ENCODE measurements at places on chromosomes 6 and 20.

DNA sequence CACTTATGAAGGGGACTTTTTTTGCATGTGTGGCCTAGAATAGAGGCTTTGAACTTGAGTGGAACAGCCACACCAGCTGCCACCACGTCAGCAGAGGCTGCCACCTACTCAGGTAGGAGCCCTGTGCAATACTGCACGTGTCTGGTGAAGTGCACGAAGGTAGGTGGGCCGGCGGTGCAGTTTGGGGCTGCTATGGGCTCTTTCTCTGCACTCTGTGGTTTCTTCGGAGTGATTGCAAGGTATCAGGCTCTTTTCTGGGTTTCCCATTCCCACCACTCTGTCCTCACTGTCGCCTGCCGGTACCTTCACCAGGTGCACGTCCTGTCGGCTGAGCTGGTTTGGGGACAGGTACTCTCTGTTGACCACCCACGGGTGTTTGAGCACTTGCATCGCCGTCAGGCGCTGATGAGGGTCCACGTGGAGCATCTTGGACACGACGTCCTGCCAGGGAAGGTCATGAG is 30.8 kb upstream of the MPC1 start:
- DNase-seq, result no peak

DNA sequence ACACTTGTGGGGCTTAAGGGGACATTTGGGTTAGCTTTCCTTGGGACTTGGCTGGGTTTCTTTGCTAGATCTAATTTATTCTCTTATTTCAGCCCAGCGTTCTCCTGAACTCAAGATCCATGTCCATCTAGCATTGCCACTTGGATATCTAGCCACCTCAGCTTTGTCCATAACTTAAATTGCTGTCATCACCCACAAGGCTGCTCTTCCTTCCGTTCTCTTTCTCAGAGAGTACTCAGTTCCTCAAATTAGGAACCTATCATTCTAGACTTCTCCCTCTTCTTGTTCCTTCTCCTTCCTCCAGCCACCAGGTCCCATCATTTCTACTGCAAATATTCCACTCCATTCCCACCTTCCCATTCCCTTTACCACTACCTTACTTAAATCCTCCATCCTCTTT is 4.3 kb downstream of the SMIM26 start:
- DNase-seq, result no peak

DNA sequence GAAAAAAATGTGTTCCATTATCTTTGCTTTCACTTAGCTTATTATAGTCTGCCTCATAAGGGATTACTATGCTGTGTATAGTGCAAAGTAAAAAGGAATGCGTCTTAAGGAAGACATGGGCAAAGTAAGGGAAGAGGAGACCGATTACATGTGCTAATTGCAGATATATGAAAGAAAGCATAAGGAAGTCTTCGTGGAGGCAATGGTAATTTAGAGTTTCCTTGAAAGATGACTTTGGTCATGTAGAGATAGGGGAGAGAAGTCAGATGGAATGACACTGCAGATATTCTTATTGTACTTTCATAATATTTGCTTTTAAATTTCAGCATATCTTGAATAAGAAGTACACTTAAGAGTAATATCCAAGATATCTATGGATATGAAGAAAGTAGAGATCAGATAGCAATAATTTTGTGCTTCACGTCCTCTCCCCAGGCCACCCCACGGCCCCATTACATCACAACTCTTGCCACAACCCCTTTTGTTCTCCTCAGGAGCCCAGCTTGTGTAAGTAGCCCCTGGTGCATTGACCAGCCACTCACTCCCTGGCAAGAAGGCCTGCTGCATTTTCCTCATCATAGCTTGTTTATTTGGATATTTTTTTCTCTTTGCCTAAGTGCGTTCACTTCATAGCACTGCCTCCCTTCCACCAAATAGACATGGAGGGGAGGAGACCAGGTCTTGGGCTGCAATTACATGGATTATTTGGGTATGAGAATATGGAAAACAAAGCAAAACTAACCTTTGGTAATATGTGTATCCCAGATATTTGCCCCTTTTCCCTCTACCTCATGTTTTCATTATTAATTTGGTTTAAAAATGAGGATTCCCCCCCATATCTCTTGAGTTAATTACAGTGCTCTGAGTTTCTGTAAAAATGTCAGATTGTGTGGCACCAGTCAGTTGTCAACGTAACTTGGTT is 30.7 kb upstream of the COL10A1 start:
- DNase-seq, result no peak

- no peak for DNase-seq
These were observed 458.6 kb upstream of the JARID2 start for GRCh38 chr6:14787250-14787649.

DNA sequence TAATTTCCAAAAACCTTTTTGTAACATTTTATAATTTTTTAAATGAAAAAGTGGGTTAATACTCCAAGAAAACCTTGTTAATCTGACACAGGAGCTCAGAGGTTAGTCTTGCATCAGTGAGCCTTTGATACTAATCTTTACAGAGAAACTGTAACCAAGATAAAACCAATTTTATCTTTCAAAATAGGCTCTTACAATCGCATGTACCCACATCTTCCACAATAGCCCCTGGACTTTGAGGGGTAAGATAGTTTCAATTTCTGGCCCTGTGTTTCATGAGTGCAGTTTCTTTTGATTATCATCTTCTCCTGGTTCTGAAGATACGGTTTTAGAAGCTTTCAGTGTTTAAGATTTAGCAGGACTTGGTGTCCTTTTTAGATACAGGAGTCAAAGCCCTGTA is 34.5 kb upstream of the MAS1L start:
- no peak for DNase-seq

- peak; percentile 87 for DNase-seq
These were observed 8.0 kb downstream of the MYLIP start for GRCh38 chr6:16136621-16137450.

DNA sequence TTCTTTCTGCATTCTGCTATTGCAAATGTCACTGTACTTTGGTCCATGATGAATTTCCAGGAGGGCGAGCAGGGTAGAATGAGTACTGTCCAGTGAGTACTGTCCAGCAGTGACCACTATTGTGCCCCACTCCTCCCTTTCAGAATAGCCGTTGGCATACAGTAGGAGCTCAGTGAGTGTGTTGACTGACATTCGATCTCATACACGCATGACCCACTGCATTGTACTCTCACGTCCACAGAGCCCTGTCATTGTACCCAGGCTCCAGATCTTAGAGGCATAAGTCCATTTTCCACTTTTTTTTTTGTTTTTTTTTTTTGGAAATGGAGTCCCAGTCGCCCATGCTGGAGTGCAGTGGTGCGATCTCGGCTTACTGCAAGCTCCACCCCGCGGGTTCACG is 8.2 kb downstream of the DYNLRB1 start:
- DNase-seq, result no peak

DNA sequence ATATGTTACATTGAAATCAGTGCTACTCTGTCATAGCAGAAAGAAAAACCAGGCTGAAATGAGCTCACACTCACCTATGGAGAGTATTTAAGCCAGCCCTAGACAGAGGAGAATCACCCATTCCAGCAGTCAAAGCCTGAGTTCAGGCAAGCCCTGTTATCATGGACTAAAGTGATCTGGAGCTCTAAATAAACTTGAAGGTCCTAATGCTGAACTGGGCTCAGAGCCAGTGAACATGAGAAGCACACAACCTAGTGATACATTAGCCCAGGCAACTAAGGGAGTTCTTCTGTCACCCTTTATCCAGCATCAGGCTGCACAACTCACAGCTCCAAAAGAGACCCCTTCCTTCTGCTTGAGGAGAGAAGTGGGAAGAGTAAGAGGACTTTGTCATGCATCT is 425.0 kb downstream of the COL12A1 start:
- DNase-seq, result no peak

GRCh38 chr6:8819446-8819845 is 384.1 kb upstream of the SLC35B3 start:
- no peak for DNase-seq
